Esophagus muscularis mucosa (tissue), 4 donors: ENCODE measurements at places on chromosomes 12 and 14. TPM values are rescaled to one million over a fixed set of nuclear protein-coding genes. Genes with fewer than 3 reads are reported as not detected.

- no peaks in the 10 kb centered on the region for H3K27me3 ChIP-seq
- peaks cover 7% of the 10 kb centered on the region for H3K4me1 ChIP-seq
- H3K27ac ChIP-seq, result no peak overlapping the region
- H3K4me3 ChIP-seq, result no peak overlapping the region
These were observed 54.9 kb downstream of the HECTD4 start for GRCh38 chr12:112327209-112327938.

The GSC gene
- total RNA-seq, result 0.98 TPM

The KLRB1 gene
- total RNA-seq, result 1.5 TPM

- H3K4me1 ChIP-seq, result no peaks in the 10 kb centered on the region
- DNase-seq, result no peak
- H3K36me3 ChIP-seq, result no peaks in the 10 kb centered on the region
- no peak overlapping the region for H3K4me3 ChIP-seq
These were observed 37.8 kb downstream of the SLC24A4 start for GRCh38 chr14:92360651-92361370.
